ENCODE measurements at places on chromosomes 2 and 18. TPM values are rescaled to one million over a fixed set of nuclear protein-coding genes. Genes with fewer than 3 reads are reported as not detected.

Gene STK16
- total RNA-seq = 32.2 TPM

Gene CYS1
- not detected for total RNA-seq

Gene SERPINB13
- not detected for total RNA-seq

Gene QPCT
- 7.4 TPM for total RNA-seq

Gene CPS1
- 31.1 TPM for total RNA-seq

Gene C1QL2
- not detected for total RNA-seq

Gene EFR3B
- 22.9 TPM for total RNA-seq

GRCh38 chr2:29082804-29083495 lies 8.6 kb upstream of the PCARE start:
- H3K4me1 ChIP-seq = no peaks in the 10 kb centered on the region
- H3K36me3 ChIP-seq = peaks cover 5% of the 10 kb centered on the region
- H3K4me3 ChIP-seq = no peak overlapping the region

GRCh38 chr18:1983746-1984515 lies 587.4 kb downstream of the METTL4 start:
- no peaks in the 10 kb centered on the region for H3K27me3 ChIP-seq
- H3K27ac ChIP-seq = no peak overlapping the region
- no peak overlapping the region for H3K4me3 ChIP-seq
- no peaks in the 10 kb centered on the region for H3K36me3 ChIP-seq

- no peak overlapping the region for H3K27ac ChIP-seq
- no peak for DNase-seq
- H3K4me3 ChIP-seq = no peak overlapping the region
- no peaks in the 10 kb centered on the region for H3K36me3 ChIP-seq
These were observed 17.5 kb downstream of the MGAT4A start for GRCh38 chr2:98713332-98714015.

DNA sequence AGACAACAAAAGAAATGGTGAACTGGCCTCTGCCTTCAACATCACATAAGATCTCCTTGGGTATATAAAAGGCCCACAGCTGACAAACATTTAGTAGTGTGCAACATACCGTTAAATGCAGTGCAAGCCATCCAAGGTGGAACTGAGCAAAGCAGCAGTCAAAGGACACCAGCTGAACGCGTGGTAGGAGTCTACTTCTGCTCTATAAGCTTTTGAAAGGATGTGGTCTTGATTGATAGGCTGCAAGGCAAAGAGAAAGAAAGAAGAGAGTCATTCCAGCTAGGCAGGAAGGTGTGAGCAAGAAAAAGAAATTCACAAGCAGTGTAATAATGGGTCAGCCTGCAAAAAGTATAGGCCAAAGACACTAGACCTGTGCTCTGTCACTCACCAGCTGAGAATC lies 356.3 kb downstream of the SATB2 start:
- H3K4me3 ChIP-seq = no peak overlapping the region
- H3K27ac ChIP-seq = no peak overlapping the region
- H3K36me3 ChIP-seq = no peaks in the 10 kb centered on the region
- no peaks in the 10 kb centered on the region for H3K4me1 ChIP-seq

GRCh38 chr2:215565897-215566296 lies 130.0 kb upstream of the FN1 start:
- no peak overlapping the region for H3K4me3 ChIP-seq
- no peaks in the 10 kb centered on the region for H3K4me1 ChIP-seq
- H3K36me3 ChIP-seq = no peaks in the 10 kb centered on the region
- H3K27me3 ChIP-seq = peaks cover 2% of the 10 kb centered on the region
- no peak overlapping the region for H3K27ac ChIP-seq

- no peaks in the 10 kb centered on the region for H3K36me3 ChIP-seq
- H3K27ac ChIP-seq = peak overlapping the region; percentile 96
- peaks cover 7% of the 10 kb centered on the region for H3K27me3 ChIP-seq
These were observed 600.4 kb upstream of the KLHL29 start for GRCh38 chr2:22784566-22784965.

- no peak for DNase-seq
- H3K27ac ChIP-seq = no peak overlapping the region
- H3K4me1 ChIP-seq = peaks cover 7% of the 10 kb centered on the region
- no peaks in the 10 kb centered on the region for H3K36me3 ChIP-seq
These were observed 36.4 kb downstream of the EMILIN2 start for GRCh38 chr18:2883076-2883735.

GRCh38 chr2:123153041-123153440 lies 872.0 kb upstream of the CNTNAP5 start:
- no peak overlapping the region for H3K27ac ChIP-seq
- H3K4me1 ChIP-seq = no peaks in the 10 kb centered on the region
- H3K36me3 ChIP-seq = no peaks in the 10 kb centered on the region

DNA sequence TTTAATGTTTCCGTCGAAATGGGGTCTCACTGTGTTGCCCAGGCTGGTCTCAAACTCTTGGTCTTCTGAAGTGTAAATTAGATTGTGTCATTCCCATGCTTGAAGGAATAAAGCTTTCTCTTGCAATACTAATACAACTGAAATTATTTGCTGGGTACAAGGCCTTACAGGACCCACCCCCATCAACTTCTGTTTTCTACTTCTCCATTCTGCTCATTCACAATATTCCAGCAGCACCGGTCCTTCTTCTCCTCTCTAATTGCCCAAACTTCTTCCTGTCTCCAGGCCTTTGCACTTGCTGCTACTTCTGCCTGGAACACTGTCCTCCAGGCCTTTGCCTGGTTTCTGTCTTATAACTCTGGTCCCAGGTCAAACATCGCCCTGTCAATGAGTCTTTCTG lies 73.8 kb downstream of the APOB start:
- no peaks in the 10 kb centered on the region for H3K36me3 ChIP-seq
- no peaks in the 10 kb centered on the region for H3K4me1 ChIP-seq
- no peak overlapping the region for H3K4me3 ChIP-seq
- no peaks in the 10 kb centered on the region for H3K27me3 ChIP-seq
- H3K27ac ChIP-seq = no peak overlapping the region

DNA sequence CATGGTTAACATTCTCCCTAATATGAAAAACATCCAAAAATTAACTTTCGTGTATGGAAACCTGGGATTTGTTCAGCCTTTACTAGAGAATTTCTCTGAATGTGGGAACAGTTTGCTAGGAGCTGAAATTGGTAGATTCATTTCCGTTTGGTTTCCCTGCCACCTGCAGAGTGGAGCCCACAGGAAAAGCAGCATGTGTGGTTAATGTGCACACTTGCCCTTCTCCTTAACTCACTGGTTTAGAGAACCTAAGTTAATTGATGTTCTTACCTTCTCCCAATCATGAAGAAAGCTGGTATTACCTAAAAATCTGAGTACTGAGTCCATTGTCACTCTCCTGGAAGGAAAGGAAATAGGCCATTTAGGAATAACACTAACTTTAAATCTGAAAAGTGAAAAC lies 37.6 kb upstream of the ASXL3 start:
- H3K4me1 ChIP-seq = no peaks in the 10 kb centered on the region
- H3K27me3 ChIP-seq = no peaks in the 10 kb centered on the region
- no peak overlapping the region for H3K4me3 ChIP-seq
- H3K36me3 ChIP-seq = no peaks in the 10 kb centered on the region

Data from glutamatergic neuron (in vitro differentiated cells).